ENCODE measurements at places on chromosomes 5 and 9. TPM values are rescaled to one million over a fixed set of nuclear protein-coding genes. Genes with fewer than 3 reads are reported as not detected.

GRCh38 chr5:157719245-157719644 is 12.0 kb upstream of the THG1L start:
- no peak for DNase-seq

DNA sequence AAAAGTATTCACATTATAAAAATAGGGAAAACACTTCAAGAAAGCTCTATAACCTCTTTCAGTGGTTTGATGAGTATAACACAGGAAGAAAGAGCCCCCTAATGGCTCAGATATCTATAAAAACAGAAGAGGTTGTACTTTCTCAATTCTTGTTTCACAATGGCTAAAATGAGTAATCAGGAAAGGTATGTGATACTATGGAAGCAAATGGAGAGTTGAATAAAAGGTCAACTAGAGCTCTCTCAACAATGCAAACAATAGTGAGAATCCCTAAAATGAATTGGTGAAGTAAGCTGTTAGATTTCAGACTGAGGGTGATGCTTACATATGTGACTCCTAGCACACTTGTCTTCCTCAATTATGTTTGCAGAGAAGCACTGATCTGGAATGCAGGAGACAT is 584.6 kb upstream of the CDH18 start:
- DNase-seq, result no peak

- no peak for DNase-seq
These were observed 70.4 kb downstream of the RGS7BP start for GRCh38 chr5:64576250-64576649.

Gene DMGDH
- total RNA-seq, result 0.76 TPM

GRCh38 chr9:19146441-19147024 is 19.2 kb upstream of the PLIN2 start:
- no peak for DNase-seq

- DNase-seq, result no peak
These were observed 47.7 kb downstream of the AMBP start for GRCh38 chr9:114030364-114030763.

Gene EQTN
- total RNA-seq, result not detected

DNA sequence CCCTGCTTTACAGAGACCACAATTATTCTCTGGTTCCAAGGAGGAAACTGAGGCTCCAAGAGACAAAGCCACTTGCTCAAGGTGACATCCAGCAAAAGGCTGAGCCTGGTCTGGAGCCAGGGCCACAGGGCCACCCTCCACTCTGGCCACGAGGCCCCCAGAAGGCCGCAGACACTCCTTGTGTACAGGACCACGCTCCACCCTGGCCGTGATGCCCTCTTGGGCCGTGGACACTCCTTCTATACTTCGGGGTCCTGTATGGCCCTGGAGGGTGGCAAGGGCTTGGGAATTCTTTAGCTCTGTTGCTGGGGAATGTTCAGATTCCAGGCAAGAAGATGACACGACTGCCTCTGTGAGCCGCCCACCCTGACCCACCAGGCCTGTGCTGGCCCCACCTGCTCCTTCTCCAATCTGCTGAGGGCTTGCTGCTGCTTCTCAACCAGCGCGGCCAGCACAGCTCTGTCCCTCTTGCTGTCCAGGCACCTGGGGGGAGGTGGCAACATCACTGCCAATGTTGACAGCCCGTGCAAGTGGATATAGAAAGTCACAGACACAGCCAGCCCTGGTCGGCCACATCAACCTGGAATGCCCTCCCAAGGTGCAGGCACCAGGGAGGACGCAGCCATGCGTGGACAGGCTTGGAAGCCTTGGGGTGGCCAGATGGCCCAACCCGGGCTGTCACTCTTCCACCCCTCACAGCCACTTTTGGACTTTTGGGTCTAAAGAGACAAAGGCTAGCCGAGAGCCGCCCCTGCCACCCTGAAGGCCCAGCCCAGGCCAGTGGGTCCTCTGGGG is 20.1 kb upstream of the QSOX2 start:
- DNase-seq, result no peak

Gene CER1
- total RNA-seq, result not detected
